ENCODE measurements at places on chromosomes 2 and 18.

DNA sequence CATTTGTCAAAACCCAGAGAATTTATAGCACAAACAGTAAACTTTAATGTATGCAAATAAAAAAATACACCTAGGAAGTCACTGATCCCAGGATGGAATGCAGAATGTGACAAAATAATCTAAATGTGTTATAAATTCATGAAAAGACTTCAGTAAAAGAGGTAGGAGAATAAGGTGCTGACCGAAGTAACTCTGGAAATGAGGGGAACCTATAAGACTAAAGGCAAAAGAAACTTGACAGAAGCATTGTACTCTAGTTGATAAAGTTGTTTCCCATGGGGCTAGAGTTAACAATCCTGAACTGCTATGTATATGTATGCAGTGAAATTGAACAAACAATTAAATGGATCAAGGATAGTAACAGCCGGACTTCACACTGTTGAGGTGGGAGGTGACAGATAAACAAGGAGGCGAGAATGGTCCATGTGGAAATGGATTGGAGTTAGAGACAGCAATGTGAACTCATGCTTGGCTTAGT, 24.5 kb downstream of the IRS1 start:
- no peak for DNase-seq

DNA sequence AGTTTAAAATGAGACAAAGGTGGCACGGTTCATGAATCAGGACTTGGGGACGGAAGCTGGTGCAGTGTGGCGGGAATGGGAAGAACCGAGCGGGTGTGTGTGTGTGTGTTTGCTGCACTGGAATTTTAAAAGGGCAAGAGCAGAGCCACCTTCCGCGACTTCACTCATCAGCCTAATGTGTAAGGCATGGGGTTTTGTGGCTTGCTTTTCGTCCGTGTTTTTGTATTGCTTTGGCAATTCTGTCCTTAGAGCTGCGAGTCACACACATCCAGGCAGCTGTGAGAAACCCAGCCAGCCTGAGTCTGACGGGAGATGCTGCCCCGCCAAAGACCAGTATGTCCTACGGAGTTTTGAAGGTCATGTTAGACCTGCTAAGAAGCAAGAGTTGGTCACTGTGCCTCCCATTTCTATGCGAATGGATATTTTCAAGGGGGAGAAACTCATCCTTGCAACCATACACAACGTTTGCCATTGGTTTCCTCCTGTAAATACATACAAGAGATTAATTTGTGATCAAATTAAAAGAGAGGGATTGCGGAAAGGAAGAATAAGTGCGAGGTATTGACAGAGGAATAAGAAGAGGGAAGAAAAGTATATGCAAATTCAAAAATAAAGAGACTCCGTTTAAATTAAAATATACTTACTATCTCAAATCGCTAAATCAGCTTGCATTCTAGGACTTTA, 665 bp upstream of the CACNB4 start:
- DNase-seq = no peak

DNA sequence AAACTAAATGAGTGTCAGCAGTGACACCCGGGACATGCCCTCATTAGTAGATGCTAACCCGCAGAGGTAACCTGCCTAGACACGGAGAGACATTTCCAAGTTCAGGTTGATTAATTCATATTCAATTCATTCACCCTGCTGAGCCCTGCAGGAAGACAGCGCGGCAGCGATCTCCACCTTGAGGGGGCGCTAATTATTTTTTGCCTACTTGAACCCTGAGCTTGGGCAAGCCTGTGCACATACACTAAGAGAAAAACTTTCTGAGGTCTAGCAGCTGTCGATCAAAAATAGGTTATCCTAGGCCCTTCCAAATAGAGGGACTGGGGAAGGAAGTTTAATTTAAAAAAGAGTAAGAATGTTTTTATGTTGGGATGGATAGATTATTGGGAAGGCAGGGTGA, 1.3 kb upstream of the LYPD6 start:
- no peak for DNase-seq

- no peak for DNase-seq
Observed at GRCh38 chr2:217294818-217295217, 435.0 kb upstream of the TNP1 start.

DNA sequence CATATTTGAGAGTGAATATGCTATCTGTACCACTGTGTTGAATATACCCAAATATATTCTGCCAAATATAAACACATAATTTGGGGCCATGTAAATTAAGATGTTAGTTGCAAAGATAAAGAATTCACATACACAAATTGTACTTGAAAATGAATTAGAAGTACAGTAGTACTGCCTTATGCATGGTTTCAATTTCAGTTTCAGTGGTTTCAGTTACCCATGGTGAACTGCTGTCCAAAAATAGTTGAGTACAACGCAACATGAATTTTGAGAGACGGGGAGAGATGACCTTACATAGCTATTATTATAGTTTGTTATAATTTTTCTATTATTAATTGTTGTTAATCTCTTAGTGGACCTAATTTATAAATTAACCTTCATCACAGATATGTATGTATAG, 1313.0 kb upstream of the FAM98A start:
- no peak for DNase-seq

- no peak for DNase-seq
Observed at GRCh38 chr2:42659609-42660008, 91.2 kb downstream of the MTA3 start.

DNA sequence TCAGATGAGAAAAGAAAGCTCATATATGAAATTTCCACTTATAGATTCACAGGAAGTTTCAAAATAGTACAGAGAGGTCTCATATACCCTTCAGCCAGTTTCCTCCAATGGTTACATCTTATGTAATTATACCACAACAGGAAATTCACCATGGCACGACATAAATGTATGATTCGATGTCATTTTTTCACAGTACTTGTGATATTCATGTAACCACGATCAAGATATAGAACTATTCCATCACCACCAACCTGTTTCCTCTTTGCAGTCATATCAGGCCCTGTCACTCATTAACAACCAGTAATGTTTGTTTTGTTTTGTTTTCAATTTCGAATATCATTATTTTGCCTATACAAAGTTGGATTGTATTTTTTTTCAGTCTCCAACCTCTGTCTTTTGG, 314.3 kb upstream of the POU3F3 start:
- DNase-seq = no peak

DNA sequence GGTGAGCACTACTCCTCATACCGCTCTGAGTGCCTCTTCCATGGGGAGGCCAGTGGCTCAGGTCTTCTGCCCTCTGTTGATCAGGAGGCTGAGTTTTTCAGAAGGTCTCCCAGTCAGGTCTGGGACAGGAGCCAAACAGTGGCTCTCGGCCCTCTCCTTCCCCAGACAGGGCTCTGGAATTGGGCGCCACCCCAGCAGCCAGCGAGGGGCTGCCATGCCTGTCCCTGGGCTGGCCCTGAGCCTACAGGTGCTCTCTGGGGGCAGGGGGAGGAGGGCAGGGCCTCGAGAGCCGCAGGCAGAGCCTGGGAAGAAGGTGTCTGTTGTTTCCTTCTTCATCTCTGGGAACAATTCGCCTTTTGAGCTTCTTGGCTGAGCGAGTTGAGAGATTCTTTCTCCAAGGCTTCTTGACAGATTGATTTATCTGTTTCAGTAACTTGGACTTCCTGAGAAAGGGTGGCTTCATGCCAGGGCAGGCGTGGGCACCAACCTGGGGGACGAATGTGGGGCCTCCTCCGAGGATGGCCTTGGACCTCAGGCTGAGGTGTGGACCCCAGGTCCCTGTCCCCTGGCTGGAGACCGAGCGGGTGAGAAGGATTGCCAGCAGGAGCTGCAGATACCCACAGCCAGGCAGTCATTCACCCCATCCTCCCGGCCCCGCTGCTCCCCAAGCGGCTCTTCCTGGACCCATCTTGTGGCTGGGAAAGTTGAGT, 64.7 kb upstream of the GLI2 start:
- no peak for DNase-seq

- no peak for DNase-seq
Observed at GRCh38 chr2:216922175-216922780, 62.4 kb upstream of the TNP1 start.

- DNase-seq = no peak
Observed at GRCh38 chr2:195562570-195563566, 94.2 kb upstream of the SLC39A10 start.

DNA sequence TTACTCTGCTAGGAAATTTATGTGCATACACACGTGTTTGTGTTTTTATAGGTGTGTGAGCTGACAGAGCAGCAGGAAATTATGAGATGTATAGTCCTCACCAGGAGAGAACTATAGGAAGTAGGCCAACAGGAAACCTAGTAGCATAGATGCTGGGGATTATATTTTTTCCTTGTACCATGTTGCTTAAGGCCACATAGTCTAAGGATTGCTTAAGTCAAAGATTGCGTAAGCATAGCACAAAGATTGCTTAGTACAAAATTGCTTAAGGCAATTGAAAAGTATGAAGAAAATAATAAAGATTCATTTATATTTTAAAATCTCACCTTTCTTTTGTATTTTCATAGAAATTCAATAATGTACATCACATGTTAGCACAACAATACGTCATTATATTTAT, 18.7 kb upstream of the CCDC102B start:
- no peak for DNase-seq

- DNase-seq = no peak
Observed at GRCh38 chr2:205700331-205701132, 18.2 kb downstream of the NRP2 start.

DNA sequence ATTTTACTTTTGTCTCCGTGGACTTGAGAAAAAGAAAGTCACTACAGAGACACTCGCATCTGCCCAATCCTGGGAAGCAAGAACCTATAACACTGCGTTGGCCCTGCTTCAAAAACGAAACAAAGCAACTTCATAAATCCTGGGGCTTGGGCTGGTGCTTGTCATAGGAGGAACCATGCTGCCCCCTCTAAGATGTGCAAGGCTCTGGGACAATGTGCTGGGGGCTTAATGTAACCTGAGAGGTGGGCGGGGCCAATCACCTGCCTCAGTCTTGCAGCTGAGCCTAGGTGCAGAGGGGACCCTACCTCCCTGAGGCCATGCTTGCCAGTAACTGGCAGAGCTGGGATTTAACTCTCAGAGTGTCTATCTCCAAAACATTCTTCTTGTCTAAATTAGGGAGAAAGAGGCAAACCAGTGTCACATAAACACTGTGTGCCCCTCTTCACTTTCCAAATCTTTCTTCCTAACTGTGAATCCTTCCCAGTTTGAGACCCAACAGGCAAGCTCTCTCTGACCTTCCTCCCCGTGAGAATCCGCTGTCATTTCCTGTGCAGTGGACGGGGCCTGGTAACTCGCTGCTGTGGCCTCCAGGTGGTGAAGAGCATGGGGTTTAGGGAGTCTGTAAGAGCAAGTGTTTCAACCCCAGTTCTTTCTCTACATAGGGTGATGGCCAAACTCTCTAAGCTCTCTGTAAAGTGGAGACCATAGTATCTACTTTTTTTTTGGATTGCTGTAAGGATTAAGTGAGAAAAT, 115.1 kb downstream of the ACKR3 start:
- no peak for DNase-seq

DNA sequence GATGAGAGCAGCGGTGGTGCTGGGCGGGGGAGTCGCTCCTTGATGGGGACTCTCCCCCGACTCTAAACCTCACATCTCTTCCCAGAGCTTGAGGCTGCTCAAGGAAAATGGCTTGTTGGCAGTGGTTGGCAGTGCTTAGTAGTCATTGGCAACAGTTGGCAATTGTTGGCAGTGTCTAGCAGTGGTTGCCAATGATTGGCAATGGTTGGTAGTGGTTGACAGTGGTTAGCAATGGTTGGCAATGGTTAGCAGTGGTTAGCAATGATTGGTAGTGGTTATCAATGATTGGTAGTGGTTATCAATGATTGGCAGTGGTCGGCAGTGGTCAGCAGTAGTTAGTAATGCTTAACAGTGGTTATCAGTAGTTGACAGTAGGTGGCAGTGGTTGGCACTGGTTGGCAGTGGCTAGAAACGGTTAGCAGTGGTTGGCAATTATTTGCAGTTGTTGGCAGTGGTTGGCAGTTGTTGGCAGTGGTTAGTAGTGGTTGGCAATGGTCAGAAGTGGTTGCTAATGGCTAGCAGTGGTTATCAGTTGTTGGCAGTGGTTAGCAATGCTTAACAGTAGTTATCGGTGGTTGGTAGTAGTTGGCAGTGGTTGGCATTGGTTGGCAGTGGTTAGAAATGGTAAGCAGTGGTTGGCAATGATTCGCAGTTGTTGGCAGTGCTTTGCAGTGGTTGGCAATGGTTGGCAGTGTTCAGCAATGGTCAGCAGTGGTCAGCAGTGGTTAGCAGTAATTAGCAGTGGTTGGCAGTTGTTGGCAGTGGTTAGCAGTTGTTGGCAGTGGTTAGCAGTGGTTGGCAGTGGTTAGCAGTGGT, 85.4 kb upstream of the OTOS start:
- no peak for DNase-seq

GRCh38 chr2:53432936-53433335, 334.7 kb upstream of the CHAC2 start:
- DNase-seq = no peak

DNA sequence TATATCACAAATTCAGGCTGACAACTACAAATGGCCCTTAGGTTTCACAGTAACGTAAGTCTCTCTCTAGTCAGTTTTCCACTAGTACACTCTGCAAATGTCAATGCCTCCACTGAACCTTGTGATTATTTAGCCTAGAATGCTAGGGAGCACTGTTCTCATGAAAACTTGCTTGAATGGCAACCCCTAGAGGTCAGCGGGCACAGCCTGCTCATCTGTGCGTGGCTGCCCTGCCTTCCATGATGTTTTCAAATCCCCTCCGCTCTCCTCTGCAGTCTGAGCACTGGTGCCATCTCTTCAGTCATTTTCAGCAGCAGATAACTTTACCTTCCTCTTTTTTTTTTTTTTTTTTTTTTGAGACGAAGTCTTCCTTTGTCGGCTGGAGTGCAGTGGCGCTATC, 84.1 kb upstream of the GULP1 start:
- DNase-seq = no peak

DNA sequence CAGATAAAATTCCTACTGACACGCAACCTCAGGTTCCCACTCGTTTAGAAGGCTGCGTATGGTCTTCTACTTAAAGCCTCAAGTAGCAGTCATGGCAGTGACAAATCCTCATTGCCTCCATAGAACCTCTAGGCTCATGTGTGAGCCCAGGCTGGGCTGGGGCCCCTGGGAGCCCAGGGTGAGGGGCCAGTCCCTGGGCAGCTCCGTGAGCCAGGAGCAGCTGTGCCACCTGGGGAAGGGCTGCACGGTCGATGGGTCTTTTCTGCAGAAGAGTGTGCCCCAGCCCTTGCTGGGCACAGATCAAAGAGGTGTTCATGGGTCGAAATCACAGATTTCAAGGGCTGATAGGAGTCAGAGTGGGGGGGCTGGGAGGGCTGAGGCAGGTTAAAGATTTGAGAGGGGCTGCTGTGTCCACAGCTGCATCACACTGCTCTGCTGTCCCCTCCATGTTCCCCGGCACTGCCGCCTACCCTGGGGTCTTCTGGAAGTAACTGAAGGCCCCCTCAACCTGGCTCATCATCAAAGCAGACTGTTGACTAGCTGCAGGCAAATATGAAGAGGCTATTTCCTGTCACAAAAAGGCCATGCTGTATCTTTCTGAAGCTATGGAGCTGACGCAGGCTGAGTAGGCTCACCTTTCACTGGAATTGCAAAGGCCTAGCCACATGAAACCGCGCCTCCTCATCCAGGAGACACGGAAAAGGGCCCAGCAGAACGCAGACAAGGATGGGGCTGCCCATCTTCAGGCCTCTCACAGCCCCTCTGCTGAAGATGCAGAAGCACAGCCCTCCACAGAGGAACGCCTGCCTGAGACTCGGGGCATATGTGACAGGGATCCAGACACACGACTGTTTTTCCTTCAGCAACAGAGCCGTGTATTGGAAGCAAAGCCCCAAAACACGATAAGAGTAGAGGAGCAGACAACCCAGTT, 35.7 kb upstream of the ALPP start:
- DNase-seq = no peak

- no peak for DNase-seq
Observed at GRCh38 chr2:65937379-65938160, 497.4 kb upstream of the MEIS1 start.

Data from NCI-H1048 (cell line).